Dermis blood vessel endothelial cell (primary cell): ENCODE measurements at places on chromosomes 6 and 20. TPM values are rescaled to one million over a fixed set of nuclear protein-coding genes. Genes with fewer than 3 reads are reported as not detected.
A peak's percentile ranks its signal among the peaks of the same experiment; 100 is the strongest.

DNA sequence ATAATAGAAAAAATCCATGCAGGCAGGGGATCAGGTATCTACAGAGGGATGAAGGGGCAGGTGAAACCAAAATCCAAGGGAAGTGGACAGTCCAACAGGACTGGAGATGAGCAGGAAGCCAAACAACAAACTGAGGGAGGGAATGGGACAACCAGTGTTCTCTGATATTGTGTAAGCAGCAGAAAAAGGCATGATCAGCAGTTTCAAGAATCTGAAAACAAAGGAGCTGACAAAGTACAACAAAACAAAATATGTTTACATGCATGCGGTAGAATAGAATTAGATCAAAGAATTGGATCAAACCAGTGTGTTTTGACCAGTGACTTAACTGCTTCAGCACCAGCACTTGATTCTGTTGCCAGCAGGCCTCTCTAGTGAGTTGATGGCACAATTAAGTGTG is 729.7 kb downstream of the RFPL4B start:
- DNase-seq: no peak

- DNase-seq: no peak
Measured at GRCh38 chr6:31308050-31308844, 36.4 kb upstream of the HLA-C start.

DNA sequence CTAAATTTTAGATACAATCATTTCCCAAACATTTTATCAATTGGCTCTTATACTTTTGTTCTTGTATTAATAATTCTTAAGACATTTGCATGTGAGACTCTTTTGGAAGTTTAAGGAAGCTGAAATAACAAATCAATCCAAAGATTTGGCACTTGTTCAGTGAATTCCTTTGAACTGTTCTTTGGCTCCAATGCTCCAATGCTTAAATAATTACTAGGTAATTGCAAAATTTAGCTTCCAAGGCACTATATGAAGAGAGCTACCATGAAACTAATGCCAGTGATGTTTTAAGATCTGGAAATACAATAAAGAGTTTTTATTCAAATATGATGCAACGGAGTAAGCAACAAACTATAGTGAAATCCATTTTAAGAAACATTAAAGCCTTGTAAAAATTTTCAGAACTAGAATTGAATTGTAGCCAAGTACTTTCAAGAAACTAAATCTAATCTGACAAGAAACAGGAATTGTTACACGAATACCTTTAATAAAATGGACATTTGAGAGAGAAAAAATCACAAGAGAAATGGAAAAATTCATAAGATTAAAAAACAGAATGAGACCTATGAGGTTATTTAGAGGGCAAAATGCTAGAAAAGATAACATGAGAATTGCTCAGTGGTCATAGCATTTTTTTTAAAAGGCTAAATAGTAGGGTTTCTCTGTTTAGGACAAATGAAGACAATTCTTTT is 43.6 kb upstream of the SMLR1 start:
- peak; percentile 22 for DNase-seq

DNA sequence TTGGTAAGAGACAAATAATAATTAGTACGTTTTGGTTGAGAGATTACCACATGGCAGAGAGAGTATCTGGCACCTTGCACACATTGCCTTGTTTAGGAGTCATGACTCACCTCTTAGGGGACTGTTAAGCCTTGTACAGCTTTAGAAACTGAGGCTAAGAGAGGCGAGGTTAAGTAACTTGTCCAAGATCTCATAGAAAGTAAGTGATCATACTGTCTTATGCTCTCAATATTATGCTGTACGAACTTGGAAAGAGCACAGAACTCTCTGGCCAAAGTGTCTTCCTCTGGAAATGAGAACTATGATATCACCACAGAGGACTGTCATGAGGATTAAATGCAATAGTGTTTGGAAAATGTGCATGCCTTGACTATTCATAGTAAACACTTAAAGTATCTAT is 249.0 kb downstream of the UTRN start:
- DNase-seq: no peak

DNA sequence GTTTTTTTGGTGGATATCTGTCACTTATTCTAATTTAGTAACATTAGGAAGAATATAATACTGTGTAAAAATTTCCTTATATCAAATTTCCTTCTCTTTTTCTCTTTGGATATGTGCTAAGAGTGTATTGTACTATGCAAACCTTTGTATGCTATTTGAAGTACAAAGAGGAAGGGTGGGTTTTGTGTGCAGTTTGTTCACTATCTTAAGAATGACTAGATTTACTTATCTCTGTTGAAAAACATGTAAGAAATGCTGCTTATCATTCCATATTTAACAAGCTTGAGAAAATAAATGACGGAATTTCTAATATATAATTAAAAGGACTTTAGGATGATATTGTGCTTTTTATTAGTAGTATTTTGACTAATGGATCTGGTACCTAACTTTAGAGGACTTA is 13.1 kb downstream of the CD2AP start:
- no peak for DNase-seq

GRCh38 chr6:31007694-31008093 is 2.6 kb upstream of the MUC22 start:
- peak; percentile 42 for DNase-seq

DNA sequence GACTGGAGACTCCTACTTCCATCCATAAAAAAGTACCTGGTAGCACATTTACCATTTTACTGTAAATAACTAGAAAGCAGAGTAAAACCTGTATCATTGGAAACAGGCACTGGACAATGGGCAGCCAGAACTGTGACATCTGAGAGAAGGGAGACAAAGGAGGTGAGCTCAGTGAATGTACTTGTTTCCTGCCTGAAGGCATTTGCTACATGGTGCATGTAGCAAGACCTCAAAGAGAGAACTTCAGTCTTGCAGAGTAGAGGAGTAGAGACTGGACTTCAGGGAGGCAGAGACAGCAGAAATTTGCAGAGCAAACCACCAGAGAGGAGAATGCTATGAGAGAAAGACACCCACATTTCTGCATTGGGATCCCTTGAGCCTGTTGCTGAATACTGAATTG is 171.0 kb upstream of the CCN2 start:
- no peak for DNase-seq

DNA sequence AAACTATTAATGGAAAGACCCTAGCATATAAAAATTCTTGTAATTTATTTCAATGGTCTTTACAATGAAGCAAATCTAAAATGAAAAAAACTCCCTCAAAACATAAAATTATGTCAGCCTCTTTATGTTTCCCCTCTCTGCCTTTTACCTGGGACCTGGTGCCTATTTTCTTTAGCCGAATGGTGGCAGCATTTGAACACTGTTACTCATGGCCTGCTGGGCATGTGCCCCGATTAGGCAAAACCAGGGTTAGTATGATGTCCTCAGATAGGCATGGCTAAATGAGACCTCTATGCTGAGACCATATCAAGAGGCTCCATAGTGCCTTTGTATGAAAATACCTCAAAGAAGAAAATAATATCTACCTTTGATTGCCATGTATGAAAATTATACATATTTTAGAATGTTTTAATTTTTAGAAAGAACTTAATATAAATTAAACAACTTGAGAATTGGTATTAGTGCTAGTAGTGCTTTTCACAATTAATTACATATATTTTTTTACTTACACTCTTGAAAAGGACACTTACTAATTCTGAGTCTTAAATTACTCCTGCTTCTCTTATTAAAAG is 22.5 kb upstream of the C6orf58 start:
- peak; percentile 47 for DNase-seq

DNA sequence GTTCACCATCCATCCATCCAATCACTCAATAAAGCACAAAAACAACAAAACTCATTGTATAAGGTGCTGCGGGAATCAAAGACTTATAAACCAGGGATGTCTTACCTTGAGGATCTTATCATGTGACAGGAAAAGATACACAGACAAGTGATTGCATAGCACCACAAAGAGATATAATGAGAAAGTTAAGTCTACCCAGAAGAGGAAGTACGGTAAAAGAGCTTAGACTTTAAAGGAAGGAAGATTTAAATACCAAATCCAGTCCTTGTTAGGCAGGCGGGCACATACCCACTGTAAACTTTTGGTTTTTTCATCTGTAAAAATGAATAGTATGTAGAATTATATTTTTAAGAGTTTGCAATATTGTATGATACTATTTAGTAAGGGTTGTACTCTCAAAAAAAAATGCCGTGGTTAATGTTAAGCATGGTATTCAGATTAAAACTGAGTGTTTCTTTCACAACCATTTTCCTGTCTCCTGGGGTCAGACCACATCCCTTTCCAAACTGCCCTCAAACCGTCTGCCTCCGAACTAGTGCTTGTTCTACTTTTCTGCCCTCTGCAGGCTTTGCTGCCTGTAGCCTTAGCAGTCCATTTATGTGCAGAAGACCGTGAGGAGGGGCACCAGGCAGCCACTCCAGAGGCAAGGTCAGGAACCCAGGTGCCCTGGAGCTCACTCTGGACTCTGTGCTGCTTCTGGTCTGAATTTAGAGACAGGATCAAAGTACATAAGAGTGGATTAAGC is 179.5 kb upstream of the SYNDIG1 start:
- DNase-seq: no peak

DNA sequence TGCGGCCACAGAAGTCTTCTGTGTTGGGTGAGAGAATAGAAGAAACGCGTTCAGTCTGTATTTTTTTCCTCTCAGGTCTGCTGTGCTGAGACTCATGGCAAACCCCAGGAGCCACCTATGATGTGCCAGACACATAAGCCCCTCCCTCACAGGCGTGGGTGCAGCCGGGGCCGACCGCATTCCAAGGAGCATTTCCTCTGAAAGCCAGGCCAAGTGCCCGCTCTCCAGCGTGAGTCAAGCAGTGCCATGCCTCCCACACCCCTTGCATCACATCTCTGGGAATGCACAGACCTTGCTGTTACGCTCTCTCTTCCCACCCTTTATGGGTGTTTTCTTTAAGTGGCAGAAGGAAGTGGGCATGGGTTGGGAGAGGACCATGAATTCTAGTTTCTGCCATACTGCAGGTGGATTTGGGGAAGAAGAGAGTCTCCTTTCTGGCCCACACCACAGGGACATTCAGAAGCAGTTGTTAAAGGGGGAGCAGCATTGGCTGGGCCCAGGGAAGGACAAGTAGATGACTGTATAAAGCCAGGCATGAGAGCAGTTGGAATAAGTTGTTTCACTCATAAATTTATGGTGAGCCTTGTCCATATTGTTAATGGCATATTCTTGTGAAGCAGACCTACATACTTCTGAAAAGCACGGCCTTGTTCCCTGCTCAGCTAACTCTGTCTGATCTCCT is 37.1 kb upstream of the TFAP2A start:
- peak; percentile 34 for DNase-seq

- DNase-seq: no peak
Measured at GRCh38 chr6:53767941-53768340, 26.9 kb upstream of the LRRC1 start.

DNA sequence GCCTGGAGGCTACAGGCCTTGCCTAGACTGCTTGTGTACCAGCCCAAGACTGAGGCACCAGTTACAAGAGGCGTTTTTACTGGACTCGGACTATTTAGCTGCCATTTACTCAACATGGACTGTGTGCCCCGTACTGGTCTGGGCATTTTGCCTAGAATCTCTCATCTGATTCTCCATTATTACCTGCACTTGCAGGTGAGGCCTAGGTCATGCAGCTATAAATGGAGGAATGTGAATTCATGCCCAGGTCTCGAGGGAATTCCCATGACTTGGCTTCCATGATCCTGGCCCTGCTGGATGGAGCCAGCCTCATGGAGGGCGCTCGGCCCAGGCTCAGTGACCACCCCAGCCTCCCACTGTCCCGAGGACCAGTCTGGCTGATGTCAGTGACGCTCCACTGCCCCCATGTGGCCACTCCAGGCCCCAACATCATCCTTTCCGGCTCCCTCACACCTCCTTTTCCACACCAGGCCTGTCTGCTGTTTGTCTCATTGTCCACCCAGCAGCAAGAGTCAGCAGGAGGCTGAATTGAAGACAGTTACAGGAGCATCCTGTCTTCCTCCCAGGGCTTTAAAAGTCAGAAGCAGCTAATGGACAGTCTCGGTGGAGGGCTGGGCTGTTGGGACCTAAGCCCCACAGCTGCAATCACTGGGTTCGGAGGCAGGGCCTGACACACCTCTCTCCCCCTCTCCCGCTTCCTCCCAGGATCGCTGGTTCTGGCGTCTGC is 8.7 kb downstream of the MMP24OS start:
- peak; percentile 83 for DNase-seq

Gene HDGFL1
- total RNA-seq: not detected in 2 replicates

Gene SRSF12
- under 0.01 and 0.09 TPM in 2 replicates for total RNA-seq

Gene MAPK13
- total RNA-seq: 5.6 and 8.9 TPM in 2 replicates
